Bone marrow (tissue), 2 donors: ENCODE measurements at places on chromosomes 13 and 19.

- no peak for DNase-seq
Observed at GRCh38 chr19:45528744-45529419, 21.6 kb downstream of the VASP start.

GRCh38 chr19:1841209-1841924, 6.9 kb downstream of the REXO1 start:
- DNase-seq = no peak

- DNase-seq = no peak
Observed at GRCh38 chr13:98609756-98610155, 32.8 kb upstream of the STK24 start.

DNA sequence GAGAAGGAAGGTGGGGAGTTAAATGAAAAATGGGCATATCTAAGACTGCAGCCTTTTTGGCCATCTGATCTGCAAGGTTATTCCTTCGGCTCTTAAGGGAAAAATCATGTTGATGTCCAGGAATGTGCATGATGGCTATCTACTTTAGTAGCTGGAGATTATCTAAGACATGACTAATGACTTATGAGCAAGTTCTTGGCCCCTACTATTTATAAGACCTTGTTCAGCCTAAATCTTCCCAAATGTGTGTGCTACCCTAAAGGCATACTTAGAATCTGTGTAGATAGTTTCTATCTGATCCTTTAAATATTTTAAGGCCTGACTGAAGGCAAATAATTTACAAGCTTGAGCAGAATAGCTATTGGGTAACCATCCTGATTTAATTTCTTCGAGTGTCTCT, 41.8 kb upstream of the CD177 start:
- no peak for DNase-seq

- no peak for DNase-seq
Observed at GRCh38 chr13:110034031-110034549, 247.7 kb upstream of the IRS2 start.

DNA sequence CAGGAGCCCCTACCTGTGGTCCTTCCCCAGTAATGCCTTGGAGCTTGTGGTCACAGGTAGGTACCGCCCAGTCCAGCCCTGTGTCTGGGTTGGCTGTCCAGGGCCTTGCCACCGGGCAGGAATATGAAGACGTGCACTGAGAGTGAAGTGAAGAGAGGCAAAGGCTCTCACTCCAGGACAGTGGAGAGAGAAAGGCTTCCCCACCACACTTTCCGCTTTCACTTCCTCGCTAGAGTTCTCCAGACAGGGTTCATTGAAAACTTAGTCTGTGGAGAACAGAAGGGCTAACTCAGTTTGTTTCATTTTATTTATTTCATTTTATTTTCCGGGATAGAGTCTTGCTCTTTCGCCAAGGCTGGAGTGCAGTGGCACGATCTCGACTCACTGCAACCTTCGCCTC, 14.2 kb downstream of the FCAR start:
- no peak for DNase-seq

GRCh38 chr19:38675611-38676010, 28.2 kb downstream of the ACTN4 start:
- DNase-seq = no peak

DNA sequence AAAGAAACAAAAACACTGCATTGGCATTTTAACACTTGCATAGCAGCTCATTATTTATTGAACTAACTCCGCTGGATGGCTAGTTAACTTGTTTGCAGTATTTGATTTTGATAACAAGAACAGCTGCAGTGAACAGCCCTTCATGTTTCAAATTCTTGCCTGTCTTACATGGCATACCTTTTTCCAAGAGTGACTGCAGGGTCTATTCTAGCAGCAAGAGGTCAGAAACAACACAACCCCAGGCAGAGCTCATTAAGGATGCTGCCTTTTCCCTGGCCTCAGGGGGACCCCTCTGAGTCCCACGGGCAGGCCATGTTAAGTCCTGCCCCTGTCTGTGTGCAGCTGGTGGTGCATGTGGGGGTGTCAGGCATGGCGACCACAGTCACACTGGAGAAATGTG, 16.6 kb downstream of the PGPEP1 start:
- no peak for DNase-seq

DNA sequence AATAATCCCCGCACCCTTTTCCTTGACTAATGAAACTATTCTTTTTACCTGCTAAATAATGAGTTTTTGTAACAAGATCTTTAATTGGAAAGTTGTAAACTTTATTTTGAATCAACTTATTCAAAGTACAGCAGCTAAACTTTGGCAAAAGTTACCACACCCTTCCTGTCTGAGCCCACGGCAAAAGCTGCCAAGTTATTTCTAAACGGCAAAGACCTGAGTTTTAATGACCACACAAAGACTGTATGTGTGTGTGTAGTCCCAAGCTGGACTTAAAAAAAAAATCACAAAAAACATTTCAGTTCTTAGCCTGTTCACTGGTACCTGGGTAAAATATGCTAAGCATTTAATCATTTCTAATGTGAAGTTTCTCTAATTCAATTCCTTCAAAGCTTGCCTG, 60.7 kb downstream of the ZAR1L start:
- no peak for DNase-seq

GRCh38 chr13:36261976-36262375, 35.6 kb downstream of the CCDC169 start:
- DNase-seq = no peak

DNA sequence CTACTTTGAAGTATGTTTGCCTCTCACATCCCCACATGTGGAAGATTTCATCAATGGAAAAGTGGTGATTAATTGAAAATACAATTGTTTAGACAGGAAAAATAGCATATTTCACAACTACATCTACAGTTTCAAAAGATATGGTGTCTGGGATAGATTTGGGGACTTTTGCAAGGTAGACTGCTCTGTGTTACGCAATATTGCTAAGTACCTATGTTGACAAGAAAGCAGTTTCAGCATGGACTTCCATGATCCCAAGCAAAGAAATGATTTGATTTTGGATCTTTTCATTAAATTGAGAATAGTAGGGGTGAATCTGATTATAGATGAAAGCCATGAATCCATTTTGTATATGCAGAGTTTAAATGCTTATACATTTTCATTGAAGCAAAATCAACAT, 10.5 kb downstream of the ZNF160 start:
- DNase-seq = no peak

GRCh38 chr13:46288570-46289259, 77.0 kb downstream of the LRRC63 start:
- no peak for DNase-seq

DNA sequence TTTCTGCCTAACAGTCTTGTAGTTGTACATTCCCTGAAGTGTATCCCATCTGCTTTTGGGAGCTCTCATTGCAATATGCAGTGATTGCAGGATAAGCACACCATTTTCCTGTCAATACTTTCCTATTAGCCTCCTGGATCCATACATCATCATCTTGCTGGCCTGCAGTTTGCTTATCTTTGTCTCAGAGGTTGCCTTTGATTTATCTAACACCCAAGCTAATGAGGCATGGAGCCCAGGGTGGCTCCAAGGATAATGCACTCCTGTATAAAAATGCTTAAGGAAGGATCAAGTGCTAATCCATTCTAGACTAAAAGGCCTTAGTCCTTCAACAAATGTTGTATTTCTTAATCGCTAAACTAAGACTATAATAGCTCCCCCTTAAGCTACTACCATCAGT, 161.6 kb upstream of the OBI1 start:
- no peak for DNase-seq

DNA sequence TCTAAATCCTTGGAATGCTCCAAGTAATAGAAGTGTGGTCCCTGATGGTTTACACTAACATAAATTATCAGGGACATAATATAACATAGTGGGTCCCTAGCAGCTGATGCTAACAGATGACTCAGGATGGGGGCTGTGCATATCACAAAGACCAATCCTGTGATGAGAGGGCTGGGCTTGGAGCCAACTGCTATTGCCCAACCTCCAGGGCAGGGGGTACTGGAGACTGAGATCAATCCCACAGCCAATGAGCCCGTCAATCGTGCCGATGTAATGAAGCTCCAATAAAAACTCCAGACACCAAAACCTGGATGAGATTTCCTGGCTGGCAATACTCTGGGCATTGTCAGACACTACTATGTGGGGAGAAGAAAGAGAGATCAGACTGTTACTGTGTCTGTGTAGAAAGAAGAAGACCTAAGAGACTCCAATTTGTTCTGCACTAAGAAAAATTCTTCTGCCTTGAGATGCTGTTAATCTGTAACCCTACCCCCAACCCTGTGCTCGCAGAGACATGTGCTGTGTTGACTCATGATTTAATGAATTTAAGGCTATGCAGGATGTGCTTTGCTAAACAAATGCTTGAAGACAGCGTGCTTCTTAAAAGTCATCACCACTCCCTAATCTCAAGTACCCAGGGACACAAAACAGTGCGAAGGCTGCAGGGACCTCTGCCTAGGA, 33.4 kb downstream of the ABCC4 start:
- no peak for DNase-seq
